Stimulated activated CD4-positive, alpha-beta T cell treated with anti-CD3 and anti-CD28 coated beads, TNF-alpha, amount 100 ng/mL, for 1 hour (primary cell): ENCODE measurements at places on chromosomes 3 and 15.

DNA sequence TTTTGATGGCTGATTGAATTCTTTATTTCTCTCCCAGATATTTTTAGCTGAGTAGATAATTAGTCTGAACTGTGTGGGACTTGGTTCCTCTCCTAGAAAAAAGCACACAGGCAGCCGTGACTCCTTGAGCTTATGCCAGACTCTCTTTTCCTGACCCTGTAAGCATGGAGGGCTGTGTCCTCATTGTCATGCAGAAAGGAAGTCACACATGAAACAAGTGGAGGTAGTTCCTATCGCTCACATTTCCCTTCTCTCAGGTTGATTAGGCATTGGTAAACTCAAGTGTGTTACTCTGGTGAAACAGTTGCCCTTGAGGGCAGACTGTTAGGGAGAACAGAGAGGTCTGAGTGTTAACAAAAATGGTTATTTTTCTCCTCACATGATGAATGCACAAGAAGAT is 6.3 kb upstream of the RTP4 start:
- no peak for DNase-seq

GRCh38 chr3:76643623-76644304 is 396.1 kb upstream of the ROBO2 start:
- no peak for DNase-seq

- DNase-seq, result no peak
Observed at GRCh38 chr3:177468331-177468730, 271.0 kb upstream of the TBL1XR1 start.

DNA sequence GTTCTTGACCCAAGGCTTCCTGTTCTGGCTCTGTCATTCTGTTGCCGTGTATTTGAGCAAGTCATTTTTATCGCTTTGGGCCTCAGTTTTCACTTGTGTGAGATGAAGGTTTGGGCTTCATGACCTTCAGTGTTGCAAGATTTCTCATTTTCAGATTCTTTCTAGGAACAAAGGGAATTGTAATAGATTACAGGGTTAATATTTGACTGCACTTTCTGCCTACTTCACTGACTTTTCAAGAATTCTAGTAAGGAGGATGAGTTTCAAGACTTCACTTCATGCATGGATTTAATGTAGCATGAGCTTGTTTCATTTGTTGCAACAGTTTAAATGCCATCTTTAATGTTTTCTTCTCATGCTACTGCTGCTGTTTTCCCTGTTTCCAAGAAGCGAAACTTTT is 226.5 kb downstream of the NLGN1 start:
- DNase-seq, result no peak

- no peak for DNase-seq
Observed at GRCh38 chr15:67080118-67080899, 14.9 kb downstream of the SMAD3 start.

- DNase-seq, result no peak
Observed at GRCh38 chr15:25695875-25696760, 167.0 kb downstream of the ATP10A start.

GRCh38 chr15:41411031-41411430 is 5.9 kb upstream of the RTF1 start:
- no peak for DNase-seq

DNA sequence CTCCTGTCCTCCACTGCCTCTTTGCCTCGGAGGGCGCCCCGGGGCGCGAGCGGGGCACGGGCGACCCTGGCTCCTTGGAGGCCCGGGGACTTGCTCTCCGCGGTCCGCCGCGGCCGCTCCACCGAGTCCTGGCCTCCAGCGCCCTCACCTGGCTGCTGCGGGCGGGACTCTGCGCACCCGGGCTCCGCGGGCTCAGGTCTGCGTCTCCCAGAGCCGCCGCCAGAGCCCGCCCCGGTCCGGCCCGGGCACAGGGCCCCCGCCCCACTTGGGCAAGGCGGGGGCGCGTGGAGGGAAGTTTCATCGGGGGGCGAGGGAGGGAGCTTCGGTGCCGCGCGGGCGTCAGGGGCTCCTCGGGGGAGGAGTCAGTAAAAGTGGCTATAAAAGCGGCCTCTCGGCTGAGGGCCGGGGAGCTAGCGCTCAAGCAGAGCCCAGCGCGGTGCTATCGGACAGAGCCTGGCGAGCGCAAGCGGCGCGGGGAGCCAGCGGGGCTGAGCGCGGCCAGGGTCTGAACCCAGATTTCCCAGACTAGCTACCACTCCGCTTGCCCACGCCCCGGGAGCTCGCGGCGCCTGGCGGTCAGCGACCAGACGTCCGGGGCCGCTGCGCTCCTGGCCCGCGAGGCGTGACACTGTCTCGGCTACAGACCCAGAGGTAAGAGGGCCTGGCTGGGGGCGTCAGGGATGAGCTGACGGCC is at the start of gene CEMIP:
Gene CEMIP (plus strand): TSS at position 407 of the 694 bp plus-strand sequence. CDS start 94,510 bp downstream, outside the sequence.
- DNase-seq, result no peak

- DNase-seq, result no peak
Observed at GRCh38 chr15:48565560-48566482, 79.7 kb downstream of the FBN1 start.

- DNase-seq, result no peak
Observed at GRCh38 chr15:30984118-30984517, 7.3 kb downstream of the MTMR10 start.

DNA sequence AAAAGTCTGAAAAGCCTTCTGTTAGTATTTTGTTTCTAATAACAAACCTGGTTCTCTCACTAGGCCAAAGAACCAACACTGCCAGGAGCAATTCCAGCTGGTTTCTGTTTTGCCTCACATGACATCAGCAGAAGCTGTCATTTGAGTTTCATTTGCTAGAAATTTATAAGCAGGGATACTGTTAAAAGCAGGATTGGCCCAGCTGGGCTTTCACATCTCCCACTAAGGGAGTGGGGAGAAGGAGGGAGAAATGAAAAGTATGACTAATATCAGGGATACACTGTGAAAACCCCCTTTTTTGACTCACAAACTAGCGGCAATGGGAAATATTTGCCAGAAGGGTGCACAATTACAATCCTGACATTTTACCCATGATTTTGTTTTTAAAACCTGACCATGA is 5.3 kb downstream of the CCDC80 start:
- no peak for DNase-seq

DNA sequence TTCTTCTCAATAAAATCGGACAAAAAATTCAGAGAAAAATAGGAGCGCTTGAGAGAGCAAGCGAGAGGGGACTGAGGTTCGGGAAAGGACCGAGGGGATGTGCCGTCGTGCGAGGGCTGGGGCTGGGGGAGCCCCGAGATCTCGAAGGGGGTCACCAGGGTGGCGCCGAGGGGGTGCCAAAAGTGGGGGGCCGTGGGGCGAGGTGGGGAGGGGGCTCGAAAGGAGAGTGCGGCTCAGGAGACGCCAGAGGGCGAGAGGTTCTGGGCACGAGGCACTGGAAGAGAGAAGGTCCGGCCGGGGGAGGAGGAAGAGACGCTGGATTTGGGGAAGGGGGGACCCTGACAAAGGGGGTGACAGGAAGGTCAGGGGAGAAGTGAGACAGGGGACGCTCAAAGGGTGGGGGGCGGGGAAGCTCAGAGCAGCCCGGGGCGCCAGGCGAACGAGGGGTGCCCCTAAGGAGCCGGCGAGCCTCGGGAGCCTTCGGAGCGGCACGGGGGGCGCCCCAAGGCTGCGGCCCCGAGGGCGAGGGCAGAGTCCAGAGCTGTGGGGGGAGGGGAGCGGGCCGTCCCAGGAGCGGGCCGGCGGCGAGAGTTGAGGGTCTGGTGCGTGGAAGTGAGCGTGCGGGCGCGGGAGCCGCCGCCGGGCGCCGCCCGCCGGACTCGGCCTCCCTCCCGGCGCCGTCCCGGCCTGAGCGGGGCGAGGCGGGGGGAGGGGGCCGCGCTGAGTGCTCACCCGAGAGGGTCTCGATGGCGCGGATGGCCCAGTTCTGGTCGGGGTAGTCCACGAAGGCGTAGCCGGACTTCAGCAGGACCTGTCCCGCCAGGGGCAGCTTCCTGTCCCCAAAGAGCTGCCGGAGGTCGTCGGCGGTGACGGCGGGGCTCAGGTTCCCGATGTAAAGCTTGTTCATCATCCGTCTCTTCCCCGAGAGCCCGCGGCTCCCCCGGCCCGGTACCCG is 514 bp downstream of the IGF2BP2 start:
- DNase-seq, result no peak

DNA sequence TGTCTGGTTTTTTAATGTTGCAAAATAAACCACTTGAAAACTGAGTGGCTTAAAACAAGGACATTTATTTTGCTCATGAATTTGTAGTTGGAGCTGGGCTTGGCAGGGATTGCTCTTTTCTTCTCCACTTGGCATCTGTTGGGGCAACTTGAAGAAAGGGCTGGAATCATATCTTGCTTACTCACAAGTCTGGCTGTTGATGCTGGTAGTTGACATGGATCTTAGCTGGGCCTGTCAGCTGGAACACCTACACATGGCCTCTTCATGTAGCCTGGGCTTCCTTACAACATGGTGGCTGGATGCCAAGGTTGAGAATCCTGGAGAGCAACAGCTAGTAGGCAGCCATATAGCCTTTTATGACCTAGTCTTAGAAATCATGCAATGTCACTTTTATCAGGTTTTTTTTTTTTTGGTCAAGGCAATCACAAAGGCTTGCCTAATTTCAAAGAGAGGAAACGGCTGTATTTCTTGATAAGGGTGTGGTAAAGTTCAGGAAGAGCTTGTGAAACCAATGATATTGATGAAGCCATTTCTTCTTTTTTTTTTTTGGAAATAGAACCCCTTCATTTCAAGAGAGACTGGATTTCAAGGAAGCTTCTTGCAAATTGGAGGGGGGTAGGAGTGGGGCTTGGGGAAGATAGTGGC is 262.1 kb downstream of the IL20RB start:
- DNase-seq, result no peak

GRCh38 chr3:133494469-133494868 is 79.0 kb upstream of the CDV3 start:
- DNase-seq, result no peak

- no peak for DNase-seq
Observed at GRCh38 chr3:23820888-23821287, 15.1 kb downstream of the UBE2E1 start.

DNA sequence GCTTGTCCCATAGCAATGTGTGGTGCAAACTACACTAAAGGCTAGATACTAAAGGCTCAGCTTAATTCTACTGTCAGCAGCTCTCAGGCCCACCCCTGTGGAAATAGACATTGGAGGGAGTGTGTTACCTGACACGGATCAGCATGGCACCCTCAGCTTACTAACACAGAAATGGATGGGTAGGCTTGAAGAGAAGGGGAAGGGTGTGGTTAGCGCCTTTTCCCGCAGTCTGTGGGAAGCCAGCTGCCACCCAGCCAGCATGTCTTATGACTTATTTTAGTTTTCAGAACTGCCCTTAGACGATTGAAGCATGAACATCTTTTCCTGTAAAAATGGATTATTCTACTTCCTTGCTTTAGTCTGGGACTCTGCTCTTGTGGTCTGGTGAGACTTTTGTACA is 25.8 kb upstream of the ADPGK start:
- DNase-seq, result no peak

DNA sequence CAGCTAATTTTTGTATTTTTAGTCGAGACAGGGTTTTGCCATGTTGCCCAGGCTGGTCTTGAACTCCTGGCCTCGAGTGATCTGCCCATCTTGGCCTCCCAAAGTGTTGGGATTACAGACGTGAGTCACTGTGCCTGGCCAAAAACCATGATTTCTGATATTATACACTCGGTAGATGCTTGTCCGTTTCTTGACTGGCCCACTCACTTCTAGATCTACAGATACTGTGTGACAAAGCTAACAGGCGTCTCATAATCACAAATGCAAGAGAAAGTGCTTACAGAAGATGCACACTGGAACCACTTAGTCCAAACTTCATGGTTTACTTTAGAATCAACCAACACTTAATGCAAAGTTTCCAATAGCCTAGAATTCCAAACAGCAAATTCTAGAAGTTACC is 8.4 kb downstream of the PROK2 start:
- DNase-seq, result no peak

DNA sequence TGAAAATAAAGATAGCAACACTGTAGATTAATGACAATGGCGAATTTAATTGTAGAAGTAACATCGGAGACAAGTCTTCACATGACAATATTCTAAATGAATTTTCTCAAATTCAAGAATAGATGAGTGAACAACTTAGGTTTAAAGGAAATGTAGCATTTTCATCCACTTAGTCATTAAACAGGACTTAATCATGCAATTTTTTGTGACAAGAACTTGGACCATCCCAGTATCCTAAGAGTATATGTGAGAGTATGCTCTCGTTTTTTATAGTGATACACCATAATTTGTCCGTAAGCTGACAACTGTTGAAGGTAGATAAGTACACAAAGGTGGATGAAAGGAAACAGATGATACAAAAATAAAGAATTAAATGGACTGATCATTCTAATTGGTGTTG is 81.5 kb downstream of the DLG1 start:
- no peak for DNase-seq

- DNase-seq, result no peak
Observed at GRCh38 chr3:188337232-188337631, 183.3 kb downstream of the LPP start.

- DNase-seq, result no peak
Observed at GRCh38 chr3:172613845-172614244, 90.6 kb upstream of the TNFSF10 start.

- no peak for DNase-seq
Observed at GRCh38 chr15:34714476-34715121, 40.2 kb downstream of the GJD2 start.

- no peak for DNase-seq
Observed at GRCh38 chr3:172125963-172126457, 86.6 kb downstream of the FNDC3B start.

- DNase-seq, result no peak
Observed at GRCh38 chr3:70988111-70988510, 595.4 kb downstream of the FOXP1 start.

DNA sequence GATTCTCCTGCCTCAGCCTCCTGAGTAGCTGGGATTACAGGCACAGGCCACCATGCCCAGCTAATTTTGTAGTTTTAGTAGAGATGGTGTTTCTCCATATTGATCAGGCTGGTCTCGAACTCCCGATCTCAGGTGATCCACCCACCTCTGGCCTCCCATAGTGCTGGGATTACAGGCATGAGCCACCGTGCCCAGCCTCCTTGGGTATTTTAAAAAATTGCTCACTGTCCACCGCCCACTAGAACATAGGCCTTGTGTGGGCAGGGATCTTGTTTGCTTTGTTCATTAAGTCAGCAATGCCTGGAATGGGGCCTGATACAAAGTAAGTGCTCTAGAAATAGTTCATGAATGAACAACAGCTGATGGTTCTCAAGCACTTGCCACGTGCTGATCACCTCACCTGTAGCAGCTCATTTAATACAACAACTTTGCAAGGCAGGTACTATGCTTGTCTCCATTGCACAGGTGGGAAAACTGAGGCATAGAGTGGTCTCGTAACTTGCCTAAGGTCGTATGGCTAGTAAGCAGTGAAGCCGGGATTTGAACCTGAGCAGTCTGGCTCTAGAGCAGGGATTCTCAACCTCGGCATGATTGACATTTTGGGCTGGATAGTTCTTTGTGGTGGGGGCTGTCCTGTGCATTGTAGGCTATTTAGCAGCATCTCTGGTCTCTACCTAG is 12.7 kb upstream of the CTSH start:
- DNase-seq, result no peak

DNA sequence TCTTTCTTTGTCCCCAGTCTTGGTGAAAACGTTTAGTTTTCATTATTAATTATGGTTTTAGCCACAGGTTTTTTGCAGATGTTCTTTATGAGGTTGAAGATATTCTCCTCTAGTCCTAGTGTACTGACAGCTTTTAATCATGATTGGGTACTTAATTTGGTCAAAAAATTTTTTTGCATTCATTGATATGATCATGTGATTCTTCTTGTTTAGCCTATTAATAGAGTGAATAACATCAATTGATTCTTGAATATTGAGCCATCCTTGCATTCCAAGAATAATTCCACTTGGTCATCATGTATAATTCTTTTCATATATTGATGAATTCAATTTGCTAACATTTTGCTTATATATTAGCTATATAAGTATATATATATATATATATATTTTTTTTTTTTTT is 46.1 kb downstream of the IL16 start:
- no peak for DNase-seq

GRCh38 chr3:53103397-53104296 is 26.6 kb downstream of the RFT1 start:
- no peak for DNase-seq
